ENCODE measurements at places on chromosomes 2 and 18.

DNA sequence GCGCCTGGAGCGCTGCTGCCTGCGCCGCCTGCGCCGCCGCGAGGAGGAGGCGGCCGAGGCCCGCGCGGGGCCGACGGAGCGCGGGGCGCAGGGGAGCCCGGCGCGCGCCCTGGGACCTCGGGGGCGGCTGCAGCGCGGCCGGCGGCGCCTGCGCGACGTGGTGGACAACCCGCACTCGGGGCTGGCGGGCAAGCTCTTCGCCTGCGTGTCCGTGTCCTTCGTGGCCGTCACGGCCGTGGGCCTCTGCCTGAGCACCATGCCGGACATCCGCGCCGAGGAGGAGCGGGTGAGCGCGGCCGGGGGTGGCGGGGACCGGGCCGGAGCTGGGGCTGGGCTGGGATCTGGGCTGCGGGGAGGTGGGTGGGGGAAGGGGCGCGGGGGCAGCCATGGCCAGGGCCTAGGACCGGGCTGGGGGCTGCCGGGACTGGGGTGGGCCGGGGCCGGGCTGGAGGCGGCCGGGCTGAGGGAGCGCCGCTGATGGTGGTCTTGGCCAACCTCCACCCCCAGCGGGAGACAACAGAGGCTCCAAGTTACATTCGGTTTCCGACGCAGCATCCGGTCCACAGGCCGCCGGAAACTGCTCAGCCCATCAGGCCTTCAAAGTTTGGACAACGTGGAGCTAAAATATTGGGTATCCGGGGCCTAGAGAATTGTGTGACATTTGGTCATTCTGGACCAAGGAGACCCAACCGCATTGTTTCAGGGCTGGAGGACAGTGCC is 66.4 kb downstream of the KCNG2 start:
- DNase-seq: peak; percentile 30

GRCh38 chr2:238133499-238134392 is 4.7 kb upstream of the KLHL30 start:
- DNase-seq: no peak

DNA sequence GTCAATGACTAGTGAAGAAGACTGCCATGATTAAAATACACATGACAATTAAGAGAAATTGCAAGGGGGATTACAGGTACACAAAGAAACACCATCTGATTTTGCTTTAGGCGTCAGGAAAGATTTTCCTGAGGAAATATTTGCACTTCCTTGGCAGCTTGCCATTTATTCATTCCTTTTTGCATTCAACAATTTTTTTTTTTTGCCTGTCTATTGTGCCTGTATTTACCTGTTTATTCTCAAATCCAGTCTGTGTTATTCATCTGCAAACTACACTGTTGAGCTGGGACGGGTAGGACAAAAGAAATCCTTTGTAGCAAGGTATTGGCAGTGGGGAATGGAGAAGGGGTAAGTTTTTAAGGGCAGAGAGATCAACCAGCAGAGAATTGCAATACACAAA is 31.8 kb downstream of the SMAD2 start:
- no peak for DNase-seq

- no peak for DNase-seq
Observed at GRCh38 chr18:58698701-58699193, 27.5 kb downstream of the MALT1 start.

GRCh38 chr2:235654103-235654813 is 160.4 kb downstream of the AGAP1 start:
- DNase-seq: no peak

GRCh38 chr18:36247036-36247435 is 50.5 kb upstream of the FHOD3 start:
- no peak for DNase-seq

GRCh38 chr18:32373995-32374394 is 96.7 kb downstream of the GAREM1 start:
- DNase-seq: no peak

- DNase-seq: no peak
Observed at GRCh38 chr18:77001041-77001440, 131.5 kb downstream of the MBP start.

DNA sequence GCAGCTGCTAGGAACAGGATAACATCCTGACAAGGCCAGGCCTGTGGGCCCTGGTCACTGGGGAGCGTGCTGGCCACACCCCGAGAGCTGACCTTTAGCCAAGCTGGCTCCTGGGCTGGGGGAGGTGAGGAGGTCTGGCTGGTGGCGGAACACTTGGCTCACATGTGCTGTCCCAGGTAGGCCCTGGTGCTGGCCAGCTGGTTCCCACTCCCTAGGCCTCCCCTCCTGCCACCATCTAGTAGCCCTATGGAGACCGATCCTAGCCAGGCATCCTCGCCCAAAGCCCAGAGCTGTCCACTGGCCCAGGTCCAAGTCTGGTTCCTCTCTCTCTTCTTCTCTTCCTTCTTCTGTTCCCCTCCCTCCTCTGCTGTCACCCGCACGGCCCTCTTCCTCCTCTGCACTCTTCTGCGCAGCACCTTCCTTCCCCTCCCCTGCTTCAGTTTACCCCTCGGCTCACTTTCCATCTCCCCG is 52.4 kb downstream of the TNS1 start:
- peak; percentile 53 for DNase-seq

GRCh38 chr18:46220116-46220515 is 115.9 kb downstream of the HAUS1 start:
- DNase-seq: no peak

DNA sequence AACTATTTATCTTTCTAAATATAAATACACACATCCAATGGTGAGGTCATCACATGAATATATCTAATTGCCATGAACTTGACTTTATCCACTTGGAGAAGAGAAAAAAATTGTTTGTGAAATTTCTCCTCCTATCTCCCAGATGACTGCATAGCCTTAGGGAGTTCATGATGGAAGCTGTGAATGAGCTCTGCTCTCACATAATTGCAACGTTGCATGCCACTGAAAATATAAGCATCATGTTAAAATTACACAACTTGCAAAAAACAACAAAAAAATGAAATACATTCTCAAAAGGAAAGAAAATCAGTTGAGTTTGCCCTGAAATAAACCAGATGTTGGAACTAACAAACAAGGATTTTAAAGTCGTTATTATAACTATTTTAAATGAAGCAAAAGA is 50.6 kb upstream of the OSR1 start:
- DNase-seq: no peak

DNA sequence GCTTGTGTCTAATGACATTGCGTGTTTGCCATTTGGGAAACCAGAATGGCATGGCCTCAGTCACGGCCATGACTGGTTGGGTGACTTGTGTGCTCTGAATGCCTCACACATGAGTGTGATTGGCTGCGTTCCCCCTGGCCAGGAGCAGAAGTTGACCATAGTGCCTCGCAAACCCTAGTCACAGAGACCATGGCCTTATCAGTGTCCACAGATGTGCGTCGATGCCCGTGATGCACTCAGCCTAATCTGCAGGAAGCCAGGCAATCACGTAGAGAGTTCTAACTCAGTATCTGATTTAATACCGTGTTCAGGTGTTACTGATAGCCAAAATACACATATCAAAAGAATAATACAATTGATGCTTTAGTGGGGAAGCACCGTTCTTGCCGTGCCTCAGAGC is 64.0 kb downstream of the BOLA3 start:
- DNase-seq: no peak

- no peak for DNase-seq
Observed at GRCh38 chr18:13026583-13027270, 35.6 kb downstream of the CEP192 start.

GRCh38 chr2:69250981-69251380 is 136.0 kb downstream of the GFPT1 start:
- DNase-seq: no peak

DNA sequence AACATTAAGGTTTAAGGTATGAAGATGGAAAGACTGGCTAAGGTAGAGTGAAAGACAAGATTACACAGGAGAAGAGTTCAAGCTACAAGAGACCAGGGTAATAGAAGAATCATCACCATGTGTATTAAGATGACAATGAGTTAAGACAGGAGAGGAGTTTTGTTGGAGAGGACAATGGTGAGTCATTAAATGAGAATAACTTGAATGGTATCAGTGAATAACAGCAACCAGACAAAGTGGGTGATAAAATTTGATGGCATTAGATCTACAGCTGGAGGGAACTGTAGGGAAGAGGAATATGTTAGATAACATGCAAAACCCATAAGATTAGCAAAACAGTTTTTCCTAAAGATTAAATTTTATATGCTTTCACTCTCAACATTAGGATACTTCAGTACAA is 18.8 kb upstream of the ENOSF1 start:
- no peak for DNase-seq

DNA sequence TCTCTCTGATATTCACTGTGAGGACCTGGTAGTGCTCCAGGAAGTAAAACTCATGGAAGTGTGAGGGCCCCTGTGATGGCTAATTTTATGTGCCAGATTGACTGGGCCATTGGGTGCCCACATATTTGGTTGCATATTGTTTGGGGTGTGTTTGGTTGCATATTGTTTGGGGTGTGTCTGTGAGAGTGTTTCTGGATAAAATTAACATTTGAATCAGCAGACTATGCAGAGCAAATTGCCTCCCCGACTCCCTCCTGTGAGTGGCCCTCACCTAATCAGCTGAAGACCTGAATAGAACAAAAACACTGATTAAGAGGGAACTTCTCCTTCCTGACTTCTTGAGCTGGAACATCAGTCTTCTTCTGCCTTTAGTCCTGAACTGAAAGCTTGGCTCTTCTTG is 173.3 kb upstream of the LINC00305 start:
- DNase-seq: no peak

GRCh38 chr2:7691961-7692656 is 774.9 kb downstream of the RNF144A start:
- DNase-seq: no peak

- no peak for DNase-seq
Observed at GRCh38 chr2:173456960-173457359, 102.3 kb downstream of the CDCA7 start.

DNA sequence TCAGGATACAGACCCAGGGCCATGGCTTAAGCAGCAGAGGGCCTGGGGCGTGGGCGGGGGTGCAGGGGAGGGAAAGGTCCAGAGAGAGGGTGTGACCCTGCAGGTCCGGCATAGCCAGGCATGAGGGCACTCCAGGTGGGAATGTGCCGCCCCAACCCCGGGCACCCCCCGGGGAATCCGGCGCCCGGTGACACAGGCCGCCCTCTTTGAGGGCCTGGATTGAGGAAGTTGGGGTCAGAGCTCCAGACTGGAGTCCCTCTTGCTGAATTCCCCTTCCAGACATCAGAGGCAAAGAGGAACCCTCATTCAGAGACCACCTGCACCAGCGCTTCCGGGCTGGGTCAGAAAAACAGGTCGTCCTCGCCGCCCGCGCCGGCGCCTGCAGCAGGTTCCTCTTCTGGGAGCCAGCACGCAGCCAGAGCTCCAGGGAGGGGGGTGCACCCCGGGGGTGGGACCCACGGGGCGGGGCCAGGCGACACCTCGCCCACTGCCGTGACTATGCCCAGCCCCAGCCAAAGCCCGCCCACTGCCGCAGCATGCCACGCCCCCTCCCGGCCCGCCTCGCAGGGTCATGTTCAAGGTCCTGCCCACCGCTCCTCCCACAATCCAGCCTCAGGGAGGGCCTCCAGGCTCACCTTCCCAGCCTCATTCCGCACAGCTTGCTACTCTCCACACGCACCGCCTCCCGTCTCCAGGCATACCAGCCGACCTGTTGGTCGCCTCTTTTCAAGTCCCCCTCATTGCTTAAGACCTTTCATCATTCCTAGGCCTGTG is 98.3 kb upstream of the ID2 start:
- DNase-seq: peak; percentile 88

GRCh38 chr2:43136011-43136799 is 90.2 kb downstream of the ZFP36L2 start:
- DNase-seq: no peak

DNA sequence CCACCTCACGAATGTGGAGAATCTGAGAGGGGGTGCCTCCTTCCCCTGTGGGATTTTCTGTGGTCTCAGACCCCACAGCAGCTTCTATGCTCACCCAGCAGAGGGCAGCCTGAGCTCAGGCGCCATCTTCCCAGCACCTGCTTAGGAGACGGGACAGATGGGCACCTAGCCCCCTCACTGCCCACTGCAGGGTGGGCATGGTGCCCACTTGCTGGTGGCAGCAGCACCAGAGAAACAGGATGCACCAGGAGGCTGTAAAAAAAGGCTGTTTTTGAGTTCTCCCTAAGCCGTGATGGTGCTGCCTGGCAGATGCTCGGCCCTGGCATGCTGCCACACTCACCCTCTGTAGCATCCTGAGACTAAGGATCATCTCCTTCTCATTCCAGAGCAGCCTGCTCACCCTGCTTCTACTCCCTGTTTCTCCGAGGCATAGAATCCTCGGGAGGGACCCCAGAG is 19.1 kb upstream of the SLC20A1 start:
- DNase-seq: peak; percentile 66

GRCh38 chr2:9443526-9443925 is 20.1 kb downstream of the CPSF3 start:
- DNase-seq: no peak

DNA sequence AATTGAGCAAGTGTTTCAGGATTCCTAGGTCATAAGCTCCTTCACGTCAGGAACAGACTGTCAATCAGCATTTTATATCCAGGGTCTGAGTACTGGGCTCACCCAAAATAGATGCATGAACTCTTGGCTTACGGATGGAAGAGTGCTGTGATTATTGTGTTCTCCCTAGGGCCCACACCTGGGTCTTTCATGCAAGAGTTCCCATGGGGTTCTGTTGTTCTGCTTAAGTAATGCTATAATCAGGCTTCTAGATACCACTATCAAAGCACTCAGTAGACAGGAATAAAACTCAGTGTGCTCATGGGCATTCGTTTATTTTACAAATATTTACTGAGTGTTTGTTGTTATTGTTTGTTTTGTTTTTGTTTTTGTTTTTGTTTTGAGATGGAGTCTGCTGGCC is 46.4 kb upstream of the PMAIP1 start:
- DNase-seq: no peak

DNA sequence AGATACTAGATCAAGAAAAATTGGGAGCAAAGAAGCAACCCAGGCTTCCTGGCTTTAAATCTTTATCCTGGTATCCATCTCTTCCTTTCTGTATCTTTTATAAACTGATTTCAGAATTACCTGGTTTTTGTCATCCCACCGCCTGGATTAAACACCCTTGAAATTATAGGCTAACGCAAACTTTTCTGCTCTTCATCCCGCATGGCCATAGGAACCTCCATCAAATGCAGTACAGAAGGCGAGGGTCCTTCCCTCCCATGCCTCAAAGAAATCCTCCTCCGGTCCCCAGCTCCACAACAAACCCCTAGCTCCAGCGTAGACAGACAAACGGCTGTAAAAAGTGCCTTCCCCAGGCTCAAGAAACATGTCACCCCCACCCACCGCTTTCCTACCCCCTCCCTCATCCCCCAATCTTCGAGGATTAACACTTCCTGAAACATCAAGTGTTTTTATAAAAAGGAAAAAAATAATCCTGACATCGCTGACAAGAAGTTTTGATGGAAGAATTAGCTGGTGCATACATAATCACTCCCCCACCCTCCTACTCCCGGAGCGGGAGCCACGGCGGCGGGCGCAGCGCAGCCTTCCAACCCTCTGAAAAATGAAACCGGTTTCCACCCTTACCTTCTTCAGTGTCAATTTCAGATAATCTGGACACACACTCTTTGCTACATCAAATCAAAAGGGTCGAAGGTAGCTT is 7.6 kb downstream of the DLX1 start:
- no peak for DNase-seq

GRCh38 chr2:64362562-64363026 is 91.4 kb upstream of the LGALSL start:
- DNase-seq: no peak
